ENCODE measurements at places on chromosomes 4 and X.

DNA sequence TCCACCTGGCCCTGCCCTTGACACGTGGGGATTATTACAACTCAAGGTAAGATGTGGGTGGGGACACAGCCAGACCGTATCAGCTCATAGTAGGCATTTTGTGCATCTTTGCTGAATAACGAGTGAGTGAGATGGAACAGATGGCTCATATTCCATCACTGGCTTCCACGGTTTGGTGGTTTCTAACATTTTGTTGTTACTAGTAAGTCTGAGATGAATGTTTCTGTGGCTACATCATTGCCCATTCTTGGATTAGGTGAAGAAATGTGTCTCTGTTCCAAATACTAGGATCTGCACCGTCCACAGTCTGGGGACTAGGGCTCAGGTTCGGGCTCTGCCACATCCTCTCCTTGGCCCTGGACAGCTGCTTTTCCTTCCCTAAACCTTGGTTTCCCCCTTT lies 3.6 kb downstream of the ABLIM2 start:
- no peak for DNase-seq

DNA sequence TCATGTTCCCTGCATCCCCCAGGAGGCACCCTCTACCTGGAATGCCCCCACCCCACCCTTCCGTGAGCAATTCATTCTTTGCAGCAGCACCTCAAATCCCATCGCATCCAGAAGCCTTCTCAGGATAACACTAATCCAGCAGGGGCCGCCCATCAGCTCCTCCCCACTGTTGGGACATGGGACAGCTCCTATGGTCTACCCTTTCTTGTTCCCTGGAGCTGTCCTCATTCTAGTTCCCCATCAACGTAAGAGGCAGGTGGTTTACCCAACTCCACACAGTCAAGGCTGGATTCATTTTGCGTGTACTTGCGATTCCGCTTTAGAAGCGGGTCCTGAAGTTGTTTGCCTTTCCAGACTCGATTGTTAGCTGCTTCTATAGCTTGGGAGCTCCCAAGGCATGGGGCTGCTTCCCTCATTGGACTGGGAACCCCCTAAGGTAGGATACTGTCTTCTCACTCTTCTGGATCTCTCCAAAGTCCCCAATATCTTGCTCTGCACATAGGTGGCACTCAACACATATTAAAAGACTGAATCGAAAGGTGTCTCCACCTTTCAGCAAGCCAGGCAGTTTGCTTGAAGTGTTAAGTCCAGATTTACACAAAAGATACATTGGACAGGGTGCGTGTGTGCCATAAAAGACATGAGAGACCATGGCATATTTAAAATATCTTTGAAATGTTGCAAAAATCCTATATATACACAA lies 942 bp upstream of the APLN start:
- no peak for DNase-seq

- DNase-seq, result no peak
Measured at GRCh38 chr4:86522349-86522748, 71.8 kb upstream of the PTPN13 start.

- peak; percentile 23 for DNase-seq
Measured at GRCh38 chrX:153609917-153610835, 11.2 kb upstream of the CCNQ start.

DNA sequence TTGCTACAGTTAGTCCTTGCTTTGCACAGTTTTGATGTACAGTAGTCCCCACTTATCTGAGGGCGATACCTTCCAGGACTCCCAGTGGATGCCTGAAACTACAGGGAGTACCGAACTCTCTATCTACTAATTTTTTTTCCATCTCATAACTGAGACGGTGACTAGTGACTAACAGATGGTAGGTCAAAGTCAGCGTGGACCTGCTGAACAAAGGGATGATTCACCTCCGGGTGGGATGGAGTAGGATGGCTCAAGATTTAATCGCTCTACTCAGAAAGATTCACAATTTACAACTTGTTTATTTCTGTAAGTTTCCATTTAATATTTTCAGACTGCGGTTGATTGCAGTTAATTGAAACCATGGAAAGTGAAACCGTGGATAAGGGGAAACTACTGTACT lies 655.8 kb downstream of the ZNF674 start:
- no peak for DNase-seq

GRCh38 chr4:83320548-83320947 lies 14.1 kb downstream of the HPSE start:
- DNase-seq, result no peak

DNA sequence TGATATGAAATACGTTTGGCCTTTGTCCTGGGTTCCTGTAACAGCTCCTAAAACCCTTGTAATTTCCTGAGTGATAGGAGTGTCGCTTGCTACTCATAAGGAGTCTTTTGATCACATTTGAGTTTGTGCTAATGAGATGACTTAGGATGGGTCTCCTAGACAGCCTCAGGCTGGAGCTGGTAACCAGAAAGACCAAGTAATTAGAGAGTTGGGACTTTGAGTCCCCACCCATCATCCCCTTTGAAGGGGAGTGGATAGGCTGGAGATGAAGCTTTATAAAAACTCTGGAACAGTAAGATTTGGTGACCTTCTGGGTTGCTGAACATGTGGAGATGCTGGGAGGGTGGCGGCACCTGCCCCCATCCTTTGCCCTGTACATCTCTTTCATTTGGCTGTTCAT lies 2.9 kb downstream of the SEC24B start:
- no peak for DNase-seq

DNA sequence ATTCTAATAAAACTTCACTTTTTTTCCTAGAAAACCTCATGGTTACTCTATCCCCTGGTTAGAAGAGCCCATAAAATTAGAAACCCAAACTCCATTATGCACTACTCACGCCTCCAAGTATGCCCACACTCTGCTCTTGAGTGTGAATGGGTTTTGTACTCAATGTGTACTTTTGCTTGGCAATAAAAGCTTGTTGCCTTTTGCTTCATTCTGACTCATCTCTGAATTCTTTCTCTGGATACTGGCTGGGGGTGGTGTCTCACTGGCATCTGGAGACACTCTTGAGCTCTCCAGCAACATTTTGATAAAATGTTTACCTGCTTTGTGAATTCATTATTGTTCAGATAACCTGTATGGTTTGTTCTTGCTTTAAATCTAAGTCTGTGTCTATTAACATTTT lies 963.3 kb downstream of the TRAM1L1 start:
- DNase-seq, result no peak

DNA sequence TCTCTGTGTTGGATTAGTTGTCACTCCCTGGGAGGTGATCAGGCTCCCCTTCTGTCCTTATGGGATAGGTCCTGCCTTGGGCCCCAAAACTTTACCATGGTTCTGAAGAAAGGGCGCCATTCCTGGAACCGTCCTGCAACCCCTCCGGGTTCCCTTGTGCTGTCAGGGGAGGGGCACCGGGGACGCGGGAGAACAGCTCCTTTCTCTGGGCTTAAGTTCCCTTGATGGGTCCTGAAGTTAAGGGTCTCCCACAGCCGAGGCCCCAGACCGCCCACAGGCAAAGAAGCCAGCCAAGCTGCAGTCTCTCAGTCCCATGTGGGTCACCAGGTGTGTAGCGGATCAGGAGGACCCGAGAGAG lies 44.8 kb downstream of the UGT2A3 start:
- no peak for DNase-seq

GRCh38 chr4:29104694-29105093 lies 1615.5 kb upstream of the PCDH7 start:
- no peak for DNase-seq

GRCh38 chrX:18917831-18918230 lies 66.1 kb downstream of the PHKA2 start:
- no peak for DNase-seq

DNA sequence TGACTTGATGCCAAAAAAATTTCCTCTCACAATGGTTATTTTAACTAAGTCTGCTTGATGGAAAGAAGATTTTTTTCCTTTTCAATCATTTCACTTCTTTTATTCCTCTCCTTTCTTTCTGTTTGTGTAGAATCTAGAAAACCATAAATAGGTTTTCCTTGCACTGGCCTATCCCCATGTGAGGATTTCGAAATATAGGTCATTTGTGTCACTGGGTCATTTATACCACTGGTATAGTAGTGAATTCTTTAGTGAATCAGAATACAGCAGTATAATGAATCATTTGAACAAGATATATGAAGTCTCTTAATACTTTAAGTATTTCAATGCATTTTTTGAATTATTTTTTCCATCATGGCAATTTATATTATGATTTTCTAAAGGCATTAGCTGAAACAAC lies 26.6 kb downstream of the PCDH7 start:
- no peak for DNase-seq

DNA sequence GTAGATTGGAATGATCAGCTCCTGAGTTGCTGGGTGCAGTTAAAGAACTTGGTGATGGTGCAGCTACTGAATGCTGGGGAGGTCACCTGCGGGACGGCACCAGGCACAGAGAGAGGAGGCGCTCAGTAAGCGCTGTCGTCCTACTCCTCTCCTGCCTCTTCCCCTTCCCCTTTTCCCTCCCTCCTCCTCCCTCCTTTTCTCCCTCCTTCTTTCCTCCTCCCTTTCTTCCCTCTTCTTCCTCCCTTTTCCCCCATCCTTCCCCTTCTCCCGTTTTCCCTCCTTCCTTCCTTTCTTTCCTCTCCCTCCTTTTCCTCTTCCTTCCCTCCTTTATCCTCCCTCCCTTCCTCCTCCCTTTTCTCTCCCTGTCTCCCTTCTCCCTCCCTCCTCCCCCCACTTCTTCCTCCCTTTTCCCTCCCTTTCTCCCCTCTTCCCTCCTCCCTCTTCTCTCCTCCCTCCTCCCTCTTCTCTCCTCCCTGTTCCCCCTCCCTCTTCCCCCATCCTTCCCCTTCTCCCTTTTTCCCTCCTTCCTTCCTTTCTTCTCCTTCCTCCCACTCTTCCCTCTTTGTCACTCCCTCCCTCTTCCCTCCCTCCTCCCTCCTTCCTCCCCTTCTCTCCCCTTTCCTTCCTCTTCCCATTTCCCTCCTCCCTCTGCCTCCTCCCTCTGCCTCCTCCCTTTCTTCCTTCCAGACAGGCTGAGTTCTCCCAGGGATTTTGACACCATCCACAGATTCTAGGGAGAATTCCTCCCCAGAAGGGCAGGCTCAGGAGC lies 87.9 kb upstream of the PSAPL1 start:
- DNase-seq, result no peak

GRCh38 chr4:49032440-49033161 lies 46.5 kb downstream of the CWH43 start:
- DNase-seq, result no peak

DNA sequence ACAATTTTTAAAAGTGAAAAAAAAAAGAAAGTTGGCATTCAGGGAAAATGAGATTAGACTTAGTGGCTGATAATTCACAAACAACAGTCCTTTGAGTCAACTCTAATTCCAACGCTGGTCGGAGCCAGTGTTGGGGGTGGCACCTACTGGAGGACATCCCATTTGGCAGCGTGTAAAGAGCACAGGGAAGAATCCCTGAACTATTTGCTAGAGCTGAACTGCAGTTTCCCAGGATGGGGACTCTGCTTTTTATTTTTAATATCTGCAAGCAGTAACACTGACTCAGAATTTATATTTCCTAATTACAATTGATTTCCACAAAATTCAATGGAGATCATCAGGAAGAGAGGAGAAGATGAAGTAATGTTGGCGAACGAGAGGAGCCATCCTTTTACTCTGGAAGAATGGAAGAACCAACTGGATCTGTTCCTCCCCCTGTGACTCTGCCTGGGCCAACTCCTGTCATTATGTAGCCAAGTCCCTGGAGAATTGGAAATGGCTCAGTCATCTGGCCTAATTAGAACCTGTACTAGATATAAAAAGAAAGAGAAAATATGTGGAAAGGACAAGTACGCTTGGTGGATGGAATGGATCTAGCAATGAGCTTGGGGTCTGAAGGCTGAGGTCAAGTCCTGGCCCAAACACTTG lies 76.7 kb downstream of the IRF2 start:
- DNase-seq, result no peak

GRCh38 chr4:33262824-33263223 lies 2542.7 kb downstream of the PCDH7 start:
- no peak for DNase-seq

DNA sequence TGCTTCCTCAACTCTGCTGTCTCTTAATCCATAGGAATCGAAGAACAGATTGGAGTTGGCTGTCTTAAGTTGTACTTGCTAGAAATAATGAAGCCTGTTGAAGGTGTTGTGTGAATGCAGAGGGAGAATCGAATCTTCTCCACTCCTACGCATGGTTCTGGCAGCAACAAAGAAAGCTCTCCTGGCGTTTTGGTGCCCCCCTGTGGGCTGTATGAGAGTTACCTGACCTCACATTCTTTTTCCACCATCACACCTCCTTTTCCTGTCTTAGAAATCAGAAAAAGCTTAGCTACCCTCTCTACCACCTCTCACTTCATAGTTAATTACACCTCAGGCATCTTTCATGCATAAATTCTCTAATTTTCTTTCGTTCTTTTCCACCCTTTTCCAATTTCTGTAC lies 16.3 kb downstream of the KLF8 start:
- peak; percentile 9 for DNase-seq

DNA sequence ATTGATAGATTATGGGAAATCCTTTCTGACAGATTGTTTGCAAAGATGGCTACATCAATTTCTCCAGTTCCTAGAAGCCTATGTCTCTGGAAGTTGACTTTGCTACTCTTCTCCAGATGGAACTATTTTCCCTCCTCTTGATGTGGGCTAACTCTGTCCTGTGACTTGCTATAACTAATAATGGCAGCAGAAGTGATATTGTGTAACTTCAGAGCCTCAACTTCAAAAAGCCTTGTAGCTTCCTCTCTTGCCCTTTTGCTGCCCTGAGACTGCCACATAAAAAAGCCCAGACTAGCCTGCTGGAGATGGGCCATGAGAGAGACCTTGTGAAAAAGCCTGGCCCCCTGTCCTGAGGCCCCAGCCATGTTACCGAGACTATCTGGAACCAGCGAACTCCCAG lies 210.7 kb upstream of the SLC7A11 start:
- DNase-seq, result no peak

DNA sequence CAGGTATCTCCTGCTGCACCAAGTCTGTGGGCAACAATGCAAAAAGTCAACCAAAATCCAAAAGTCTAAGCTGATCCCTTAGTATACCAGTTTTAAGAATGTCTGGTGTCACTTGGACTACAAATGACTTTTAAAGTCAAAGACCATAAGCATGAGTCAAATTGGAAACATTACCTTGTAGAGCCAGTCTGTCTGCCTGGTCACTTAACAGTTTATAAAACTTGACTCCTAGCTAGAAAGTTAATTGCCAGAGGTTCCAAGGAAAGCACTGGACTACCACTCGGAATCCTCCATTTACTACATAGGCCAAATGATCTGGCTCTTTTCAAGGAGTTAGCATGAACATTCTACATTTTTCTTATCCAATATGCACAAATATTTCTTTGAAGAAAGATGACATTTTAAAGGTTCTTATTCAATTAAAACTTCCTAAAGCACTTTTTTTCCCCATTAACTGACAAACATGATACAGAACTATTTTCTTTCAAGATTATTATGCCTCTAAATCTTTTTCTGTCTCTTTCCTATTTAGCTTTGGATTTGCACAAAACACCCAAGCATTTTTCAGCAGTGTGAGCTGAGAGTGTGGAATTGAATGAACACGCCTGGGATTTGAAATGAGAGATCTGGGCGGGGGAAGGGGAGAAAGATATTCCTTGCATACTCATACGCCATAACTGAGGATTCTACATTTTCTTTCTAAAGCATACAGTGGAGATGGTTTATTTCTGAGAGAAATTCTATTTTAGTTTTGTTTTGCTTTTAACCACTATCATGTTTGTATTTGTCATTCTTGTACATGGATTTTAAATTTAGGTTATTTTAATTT lies 188.4 kb downstream of the SHROOM3 start:
- no peak for DNase-seq

- no peak for DNase-seq
Measured at GRCh38 chr4:182488896-182489295, 245.7 kb downstream of the TENM3 start.
